Fibroblast of the conjunctiva (primary cell): ENCODE measurements at places on chromosomes 7 and 10.
A peak's percentile ranks its signal among the peaks of the same experiment; 100 is the strongest.

- peak; percentile 84 for DNase-seq
Observed at GRCh38 chr10:3886641-3887251, 101.7 kb upstream of the KLF6 start.

DNA sequence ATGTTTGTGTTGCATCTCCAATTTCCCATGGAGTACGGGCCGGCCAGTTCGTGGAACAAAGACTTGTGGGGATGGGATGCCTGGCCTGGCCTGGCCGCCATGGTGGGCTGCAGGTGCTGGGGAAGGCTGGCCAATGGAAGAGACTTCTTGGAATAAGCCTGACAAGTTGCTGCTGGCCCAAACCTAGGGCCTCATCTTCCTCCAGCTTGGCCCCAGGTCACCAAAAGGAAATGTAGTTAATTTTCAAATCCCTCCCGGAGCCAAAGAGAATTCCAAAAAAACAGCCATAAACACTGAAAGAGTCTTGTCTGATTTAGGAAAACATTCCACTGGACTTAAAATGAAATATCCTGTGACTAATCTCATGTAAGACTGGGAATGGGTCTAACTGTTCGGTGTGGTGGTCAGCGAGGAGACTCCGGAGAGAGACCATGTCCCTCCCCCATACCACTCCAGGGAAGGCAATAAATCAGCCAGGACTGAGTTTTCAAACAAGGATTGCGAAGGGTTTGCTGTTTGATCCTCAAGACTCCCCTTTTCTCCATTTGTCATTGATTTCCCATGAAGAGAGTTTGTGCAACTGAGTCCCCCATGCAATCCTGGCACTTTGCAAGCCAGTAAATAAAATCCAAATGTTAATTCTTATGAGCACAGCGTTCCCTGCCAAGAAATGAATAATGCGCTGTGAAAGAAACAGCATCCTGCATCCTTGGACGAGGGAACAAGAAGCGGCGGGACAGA is 128.7 kb upstream of the HABP2 start:
- no peak for DNase-seq

DNA sequence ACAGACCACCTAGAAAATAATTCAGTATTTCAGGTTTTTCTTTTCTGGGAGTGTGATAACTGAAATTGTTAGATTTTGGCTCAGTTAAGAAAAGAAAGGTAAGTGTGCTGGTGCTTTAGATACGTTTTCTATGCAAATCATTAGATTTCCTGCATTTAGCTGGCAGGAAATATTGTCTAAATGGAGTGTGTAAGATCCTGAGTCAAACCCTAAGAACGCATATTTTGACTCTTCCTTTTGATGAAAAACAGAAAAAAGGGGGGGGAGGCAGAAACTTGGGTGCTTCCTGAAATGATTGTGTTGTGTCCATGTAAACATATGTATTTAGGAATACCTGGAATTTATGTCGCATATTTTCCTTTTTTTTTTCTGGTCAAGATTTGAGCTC is 1.2 kb downstream of the GRK5 start:
- DNase-seq, result no peak

- no peak for DNase-seq
Observed at GRCh38 chr7:49631071-49631815, 142.2 kb upstream of the VWC2 start.

- DNase-seq, result no peak
Observed at GRCh38 chr7:112162784-112163506, 43.3 kb downstream of the DOCK4 start.

DNA sequence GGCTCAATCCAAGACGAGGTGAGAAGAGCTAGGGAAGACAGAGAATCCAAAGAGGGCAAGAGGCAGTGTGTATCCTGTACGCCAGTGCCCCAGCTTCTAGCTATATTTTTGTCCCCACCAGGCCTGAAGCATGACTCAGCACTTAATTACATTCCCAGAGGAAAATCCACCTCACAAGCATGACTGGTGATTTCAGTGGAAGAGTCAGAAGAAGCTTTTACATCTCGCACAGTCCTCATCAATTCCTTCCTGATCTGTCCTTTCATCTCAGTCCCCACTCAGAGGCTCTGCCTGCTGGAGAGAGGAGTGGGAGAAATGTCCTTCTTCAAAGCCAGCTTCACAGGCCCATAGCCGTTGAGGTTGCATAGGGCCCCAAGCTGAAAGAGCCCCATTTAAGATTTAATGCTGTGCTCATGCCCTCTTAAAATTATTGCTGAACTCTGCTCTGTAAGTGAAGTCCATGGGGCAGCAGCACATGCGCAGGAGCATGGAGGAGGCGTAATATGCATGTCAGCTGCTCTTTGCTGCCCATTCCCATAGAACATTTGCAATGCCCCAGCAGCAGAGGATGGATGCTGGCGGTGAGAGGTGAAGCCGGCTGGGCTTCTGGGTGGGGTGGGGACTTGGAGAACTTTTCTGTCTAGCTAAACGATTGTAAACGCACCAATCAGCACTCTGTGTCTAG is 39.0 kb upstream of the AOAH start:
- DNase-seq, result no peak

- no peak for DNase-seq
Observed at GRCh38 chr10:12872577-12872976, 128.9 kb downstream of the CCDC3 start.

GRCh38 chr10:97540669-97541500 is 31.7 kb upstream of the ANKRD2 start:
- no peak for DNase-seq

DNA sequence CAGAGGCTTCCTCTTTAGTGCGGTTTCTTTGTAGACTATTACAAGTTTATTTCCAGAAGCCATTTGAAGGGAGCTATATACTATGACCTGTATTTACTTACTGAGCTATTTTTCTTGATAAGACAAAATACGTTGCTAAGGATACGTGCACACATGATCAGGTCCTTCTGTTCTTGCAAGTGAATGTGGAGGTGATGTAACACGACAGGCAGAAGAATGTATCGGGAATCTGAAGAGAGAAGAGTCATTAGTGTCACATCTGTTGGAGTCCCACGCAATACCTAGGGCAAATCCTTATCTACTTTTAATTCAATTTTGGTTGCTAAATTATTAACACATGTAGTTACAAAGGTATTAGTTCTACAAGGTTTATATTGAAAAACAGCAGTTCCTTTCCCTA is 284.6 kb upstream of the IMMP2L start:
- DNase-seq, result no peak

GRCh38 chr10:129808092-129808983 is 155.7 kb downstream of the EBF3 start:
- no peak for DNase-seq

GRCh38 chr10:90148116-90148855 is 446.9 kb downstream of the KIF20B start:
- peak; percentile 49 for DNase-seq

GRCh38 chr7:100818366-100818765 is 9.0 kb downstream of the EPHB4 start:
- DNase-seq, result no peak

DNA sequence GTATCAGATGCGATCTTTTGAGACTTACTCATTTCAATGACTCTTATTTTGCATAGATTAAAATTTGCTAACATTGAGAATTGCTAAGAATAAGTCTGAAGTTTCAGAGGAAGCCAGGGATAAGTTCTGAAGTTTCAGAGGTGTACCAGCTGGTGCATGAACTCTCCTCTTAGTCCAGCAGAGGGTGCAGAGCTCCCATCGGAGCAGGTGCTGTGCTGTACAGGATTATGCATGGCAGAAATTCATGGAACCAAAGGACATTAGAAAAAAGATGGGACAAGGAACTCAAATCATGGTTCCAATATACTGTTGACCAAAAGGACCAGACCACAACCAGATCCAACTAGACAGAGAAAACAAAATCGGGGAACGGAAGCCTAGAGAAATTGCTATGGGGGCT is 41.9 kb downstream of the MGAM2 start:
- DNase-seq, result no peak

DNA sequence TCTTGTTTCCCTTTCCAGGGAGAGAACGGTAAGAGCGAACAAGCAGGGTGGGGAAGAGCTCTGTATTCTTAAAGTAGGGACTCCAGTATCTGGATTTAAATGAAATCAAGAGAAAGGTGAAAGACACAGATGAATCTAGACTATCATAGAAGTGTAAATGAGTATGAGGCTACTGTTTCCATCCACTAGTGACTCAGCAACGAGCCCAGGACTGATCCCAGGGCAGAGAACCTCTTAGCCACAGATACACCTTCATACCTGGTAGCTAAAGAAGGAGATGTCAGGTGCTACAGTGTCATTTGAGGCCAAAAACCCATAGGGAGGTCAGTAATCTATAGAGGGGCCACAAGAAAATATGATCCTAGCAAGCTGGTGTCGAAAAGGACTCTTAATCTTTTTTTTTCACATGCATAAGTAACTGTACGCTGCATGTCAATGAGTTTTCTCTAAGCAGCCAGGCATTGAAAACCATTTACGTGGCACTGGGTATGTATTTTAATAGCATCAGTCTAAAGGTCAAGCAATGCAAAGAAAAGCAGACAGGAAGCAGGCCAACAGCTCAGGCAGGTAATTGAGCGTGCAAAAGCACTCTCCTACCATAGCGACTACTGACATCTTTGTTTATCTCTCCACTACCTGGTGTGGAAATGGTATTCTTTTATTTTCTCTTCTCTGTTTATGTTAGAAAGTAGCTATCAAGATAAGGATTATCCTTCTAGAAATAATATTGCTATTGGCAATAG is 91.5 kb upstream of the EGR2 start:
- DNase-seq, result no peak

GRCh38 chr10:32501906-32502305 is 56.0 kb downstream of the CCDC7 start:
- DNase-seq, result no peak

- DNase-seq, result no peak
Observed at GRCh38 chr7:148633761-148634160, 43.2 kb downstream of the C7orf33 start.

GRCh38 chr7:116316838-116317628 is 106.7 kb downstream of the TES start:
- DNase-seq, result peak; percentile 99

GRCh38 chr10:12539350-12540164 is 190.2 kb downstream of the CAMK1D start:
- DNase-seq, result no peak

GRCh38 chr7:30894866-30895605 is 16.6 kb upstream of the AQP1 start:
- DNase-seq, result no peak

DNA sequence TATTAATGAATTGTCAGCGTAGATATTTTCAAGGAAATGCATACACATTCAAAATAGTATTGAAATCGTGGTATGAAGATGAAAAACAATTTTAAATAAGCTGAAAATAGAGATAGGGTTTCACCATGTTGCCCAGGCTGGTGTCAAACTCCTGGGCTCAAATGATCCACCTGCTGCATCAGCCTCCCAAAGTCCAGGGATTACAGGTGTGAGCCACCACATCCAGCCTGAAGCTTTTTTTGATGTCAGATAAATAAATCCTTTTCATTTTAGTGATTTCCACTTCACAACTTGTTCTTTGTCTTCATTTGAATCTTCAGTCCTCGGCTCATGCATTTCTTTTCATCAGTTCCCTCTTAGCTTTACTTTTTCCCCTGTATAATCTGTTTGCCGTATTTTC is 4.6 kb downstream of the CDK13 start:
- DNase-seq, result no peak

GRCh38 chr7:46622251-46622650 is 701.2 kb upstream of the IGFBP3 start:
- no peak for DNase-seq

DNA sequence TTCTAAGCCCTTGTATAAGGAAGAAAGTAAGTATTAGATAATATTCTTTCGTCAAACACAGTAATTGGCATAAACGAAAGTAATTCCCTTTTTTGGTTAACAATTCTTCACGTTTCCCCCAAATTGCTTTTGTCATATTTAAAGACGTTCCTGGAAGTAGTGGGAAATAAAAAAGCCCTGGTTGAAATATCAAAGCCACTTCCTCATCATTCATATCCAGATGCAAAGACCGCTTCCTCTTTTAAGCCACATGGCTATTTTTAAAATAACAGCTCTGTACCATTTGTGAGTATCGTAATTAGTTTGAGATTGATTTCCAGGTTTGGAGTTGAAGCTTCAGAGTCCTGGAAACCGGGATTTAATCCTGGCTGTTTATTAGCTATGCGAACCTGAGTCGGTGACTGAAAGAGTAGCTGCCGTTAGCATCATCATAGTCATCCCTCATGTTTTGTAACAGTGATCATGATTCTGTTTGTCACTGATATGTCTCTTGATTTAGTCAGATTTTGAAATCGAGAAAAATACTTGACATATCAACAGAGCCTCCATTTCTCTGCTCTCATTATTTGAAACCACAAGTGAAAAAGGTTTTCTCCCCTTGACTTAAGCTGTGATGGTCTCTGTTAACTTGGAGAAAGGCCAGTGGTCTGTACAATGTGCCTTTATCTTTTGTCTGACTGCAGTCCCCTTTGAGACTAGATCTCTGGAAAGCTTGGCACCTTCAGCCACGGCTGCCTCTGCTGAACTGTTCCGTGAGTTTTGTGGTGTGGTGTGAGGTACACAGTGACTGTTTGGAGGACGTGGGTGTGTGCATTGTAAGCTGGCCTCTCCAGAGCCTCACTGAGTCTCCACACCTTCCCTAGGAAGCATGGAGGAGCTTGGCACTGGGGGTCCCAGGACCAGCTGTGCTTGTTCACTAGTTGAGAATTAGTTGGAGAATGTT is 18.1 kb downstream of the OPTN start:
- DNase-seq, result no peak

- DNase-seq, result no peak
Observed at GRCh38 chr10:121526801-121527221, 71.4 kb downstream of the FGFR2 start.

DNA sequence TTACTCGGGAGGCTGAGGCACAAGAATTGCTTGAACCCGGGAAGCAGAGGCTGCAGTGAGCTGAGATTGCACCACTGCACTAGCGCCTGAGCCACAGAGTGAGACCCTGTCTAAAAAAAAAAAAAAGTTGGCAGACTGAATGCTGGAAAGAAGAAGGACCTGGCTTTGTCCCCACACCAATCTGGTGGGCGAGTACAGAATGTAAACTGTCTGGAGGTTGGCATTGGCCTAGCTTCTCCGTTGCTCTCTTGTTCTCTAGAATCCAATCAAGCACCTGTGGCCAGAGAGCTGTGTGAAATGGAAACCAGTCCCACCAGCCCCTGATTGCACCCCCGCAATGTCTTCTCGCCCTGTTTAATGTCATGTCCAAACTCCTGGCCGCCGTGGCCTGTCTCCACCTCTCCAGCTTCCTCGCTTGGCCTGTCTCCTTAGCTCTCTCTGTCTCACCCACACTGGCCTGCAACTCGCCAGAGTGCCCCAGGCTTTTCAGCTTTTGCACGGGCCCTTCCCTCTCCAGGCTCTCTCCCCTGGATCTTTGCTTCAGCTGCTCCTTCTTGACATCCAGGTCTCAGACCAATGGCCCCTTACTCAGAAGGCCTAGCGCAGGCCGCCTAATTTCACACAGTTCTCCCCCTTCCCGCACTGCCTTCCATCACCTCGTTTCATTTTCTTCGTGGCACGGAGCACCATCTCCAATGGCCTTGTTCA is 670 bp upstream of the AGK start:
- no peak for DNase-seq

- no peak for DNase-seq
Observed at GRCh38 chr10:108848046-108848445, 1075.3 kb downstream of the XPNPEP1 start.

- peak; percentile 37 for DNase-seq
Observed at GRCh38 chr7:30168835-30169573, 34.2 kb downstream of the MTURN start.

GRCh38 chr10:130790339-130790738 is 521.2 kb downstream of the TCERG1L start:
- no peak for DNase-seq

GRCh38 chr7:100215895-100216294 is 3.9 kb upstream of the PVRIG start:
- peak; percentile 1 for DNase-seq
